ENCODE measurements at places on chromosomes 2 and 18.

- no peak for DNase-seq
- no peaks in the 10 kb centered on the region for H3K36me3 ChIP-seq
- no peaks in the 10 kb centered on the region for H3K4me1 ChIP-seq
- H3K4me3 ChIP-seq: no peak overlapping the region
- H3K27me3 ChIP-seq: peaks cover 52% of the 10 kb centered on the region
These were observed 47.9 kb upstream of the CCDC150 start for GRCh38 chr2:196591621-196592022.

DNA sequence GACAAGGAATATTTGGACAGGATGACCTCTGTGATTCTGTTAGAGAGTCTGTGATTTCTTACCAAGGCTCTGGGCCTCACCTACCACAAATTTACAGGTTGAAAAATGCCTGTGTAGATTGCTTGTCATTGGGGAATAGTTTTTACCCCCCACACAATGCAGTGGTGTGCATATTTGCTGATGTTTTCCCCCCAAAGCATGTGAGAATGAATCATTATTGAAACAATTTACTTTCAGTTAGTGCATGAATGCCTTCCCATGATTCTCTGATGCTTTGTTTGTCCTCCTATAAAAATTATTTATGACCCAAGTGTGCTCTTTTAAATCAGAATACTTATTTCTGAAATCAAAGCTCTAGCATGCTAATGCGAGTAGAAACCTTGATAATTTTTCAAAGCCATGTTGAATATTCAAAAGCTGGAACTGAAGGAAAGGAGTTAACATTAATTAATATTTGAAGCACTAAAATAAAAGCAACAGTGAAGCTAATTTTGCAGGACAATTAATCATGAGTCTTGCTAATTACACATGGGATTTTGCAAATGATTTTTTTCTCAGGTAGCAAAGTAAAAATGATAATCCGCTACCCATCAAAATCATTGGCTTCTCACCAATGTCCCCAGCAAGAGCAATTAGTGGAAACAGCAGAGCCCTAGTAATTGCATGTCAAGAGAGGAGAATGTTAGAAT lies 361.2 kb upstream of the HNRNPA3 start:
- no peaks in the 10 kb centered on the region for H3K27me3 ChIP-seq
- H3K36me3 ChIP-seq: no peaks in the 10 kb centered on the region
- H3K27ac ChIP-seq: no peak overlapping the region
- DNase-seq: no peak
- no peak overlapping the region for H3K4me3 ChIP-seq

GRCh38 chr2:147006736-147007141 lies 838.1 kb upstream of the ACVR2A start:
- no peak overlapping the region for H3K4me3 ChIP-seq
- no peaks in the 10 kb centered on the region for H3K36me3 ChIP-seq
- H3K27ac ChIP-seq: no peak overlapping the region
- no peak for DNase-seq
- no peaks in the 10 kb centered on the region for H3K27me3 ChIP-seq

DNA sequence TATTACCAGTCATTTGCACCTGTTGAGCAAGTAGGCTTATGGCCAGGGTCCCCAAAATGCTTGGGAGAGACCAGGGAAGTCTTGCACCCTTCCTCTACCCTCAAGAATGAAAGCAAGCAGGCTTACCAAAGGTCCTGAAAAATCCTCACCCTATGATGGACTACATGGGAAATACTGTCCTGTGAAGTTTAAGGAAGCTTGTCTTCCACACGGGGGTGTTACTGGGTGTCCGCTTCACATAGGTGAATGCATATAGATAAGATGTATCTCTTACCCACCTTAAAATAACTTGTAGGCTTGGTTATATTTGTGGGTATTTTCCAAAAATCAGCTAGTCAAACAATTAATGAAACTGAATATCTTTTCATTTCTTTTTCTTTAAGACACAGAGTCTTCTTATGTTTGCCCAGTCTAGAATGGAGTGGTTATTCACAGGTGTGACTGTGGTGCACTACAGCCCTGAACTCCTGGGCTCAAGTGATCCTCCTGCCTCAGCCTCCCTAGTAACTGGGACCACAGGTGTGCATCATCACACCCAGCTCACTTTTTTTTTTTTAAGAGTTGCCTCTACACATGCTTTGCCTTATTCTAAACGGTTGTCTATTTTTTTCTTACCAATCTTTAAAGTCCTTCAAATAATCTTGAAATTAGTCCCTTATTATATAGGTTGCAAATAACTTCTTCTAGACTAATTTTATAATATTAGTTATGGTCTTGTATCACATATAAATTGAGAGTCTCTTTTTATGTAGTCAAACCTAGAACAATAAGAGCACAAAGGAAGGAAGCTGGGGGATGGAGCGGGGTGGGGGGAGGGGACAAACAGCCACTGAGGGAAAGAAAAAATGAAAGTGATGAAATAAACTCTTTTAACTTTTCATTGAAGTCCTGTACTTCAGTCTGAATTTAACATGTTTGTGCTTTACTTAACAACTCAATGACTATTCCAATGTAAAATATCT lies 49.0 kb downstream of the CERKL start:
- H3K36me3 ChIP-seq: no peaks in the 10 kb centered on the region
- no peak for DNase-seq
- H3K27ac ChIP-seq: no peak overlapping the region
- no peaks in the 10 kb centered on the region for H3K27me3 ChIP-seq
- no peak overlapping the region for H3K4me3 ChIP-seq

DNA sequence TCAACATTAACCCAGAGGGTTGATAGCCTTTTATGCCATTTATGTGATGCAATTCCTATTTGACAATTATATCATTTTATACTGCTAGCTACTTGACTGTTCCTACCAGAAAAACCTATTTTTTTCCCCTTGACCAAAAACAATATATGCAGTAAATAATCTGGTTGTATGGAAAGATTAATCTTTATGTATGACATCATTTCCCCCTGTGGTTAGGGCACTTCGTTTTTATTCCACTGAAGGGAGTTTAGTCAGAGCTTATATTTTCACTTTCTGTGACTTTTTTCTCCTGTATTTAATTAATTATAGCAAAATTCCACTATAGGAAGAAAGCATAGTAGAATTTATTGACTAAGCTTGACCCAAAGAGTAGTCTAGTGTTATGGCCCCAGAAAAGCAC lies 107.6 kb downstream of the HAUS1 start:
- H3K27ac ChIP-seq: no peak overlapping the region
- H3K4me3 ChIP-seq: no peak overlapping the region

DNA sequence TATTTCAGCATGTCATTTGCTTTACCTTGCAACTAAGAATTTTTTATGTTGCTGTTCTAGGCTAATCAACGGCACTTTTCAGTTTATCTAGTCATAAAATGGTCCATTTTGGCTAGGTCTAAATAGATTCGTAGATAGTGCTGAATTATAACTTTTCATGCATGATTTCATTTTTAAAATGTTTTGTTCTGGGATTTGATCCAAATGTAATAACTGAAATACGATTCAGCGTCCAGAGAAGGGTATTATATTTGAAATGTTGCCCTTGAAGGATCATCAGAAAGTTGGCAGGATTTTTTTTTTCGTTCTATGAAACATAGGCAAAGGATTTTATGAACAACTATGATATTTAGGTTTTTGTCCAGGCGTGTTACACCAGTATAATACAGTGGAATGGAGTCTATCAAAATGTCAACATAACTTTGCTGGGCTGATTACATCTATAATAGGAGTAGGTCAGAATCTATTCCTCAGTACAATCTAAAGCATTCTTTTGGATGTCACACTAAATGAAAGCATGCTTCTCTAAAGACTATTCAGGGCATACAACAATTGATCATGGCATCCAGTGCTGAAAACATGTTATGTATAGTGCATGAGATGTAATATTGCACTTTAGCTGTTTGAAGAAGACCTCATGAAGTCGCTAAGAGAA lies 24.8 kb downstream of the TTC27 start:
- no peak overlapping the region for H3K4me3 ChIP-seq
- H3K27me3 ChIP-seq: no peaks in the 10 kb centered on the region
- H3K27ac ChIP-seq: no peak overlapping the region
- H3K4me1 ChIP-seq: peaks cover 5% of the 10 kb centered on the region

DNA sequence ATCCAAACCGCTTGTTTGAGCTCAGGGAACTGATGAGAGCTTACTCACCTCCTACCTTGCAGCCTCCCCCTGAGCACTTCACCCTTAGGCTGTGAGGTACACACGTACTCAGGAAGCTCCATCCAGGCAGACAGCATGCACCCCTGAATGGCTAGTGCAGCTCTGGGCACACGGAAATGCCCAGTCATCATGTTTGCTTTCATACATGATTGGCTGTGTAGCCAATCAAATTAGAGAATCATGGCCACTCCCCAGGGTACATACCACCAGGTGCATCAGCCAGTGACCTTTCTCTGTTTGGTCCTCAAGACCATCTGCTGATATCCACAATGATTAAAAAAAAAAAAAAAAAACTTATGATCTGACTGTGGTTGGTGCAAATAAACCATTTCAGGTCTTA lies 42.1 kb downstream of the RNF152 start:
- no peak for DNase-seq
- H3K36me3 ChIP-seq: no peaks in the 10 kb centered on the region
- no peaks in the 10 kb centered on the region for H3K27me3 ChIP-seq
- no peak overlapping the region for H3K27ac ChIP-seq
- H3K4me1 ChIP-seq: peaks cover 12% of the 10 kb centered on the region
- no peak overlapping the region for H3K4me3 ChIP-seq

DNA sequence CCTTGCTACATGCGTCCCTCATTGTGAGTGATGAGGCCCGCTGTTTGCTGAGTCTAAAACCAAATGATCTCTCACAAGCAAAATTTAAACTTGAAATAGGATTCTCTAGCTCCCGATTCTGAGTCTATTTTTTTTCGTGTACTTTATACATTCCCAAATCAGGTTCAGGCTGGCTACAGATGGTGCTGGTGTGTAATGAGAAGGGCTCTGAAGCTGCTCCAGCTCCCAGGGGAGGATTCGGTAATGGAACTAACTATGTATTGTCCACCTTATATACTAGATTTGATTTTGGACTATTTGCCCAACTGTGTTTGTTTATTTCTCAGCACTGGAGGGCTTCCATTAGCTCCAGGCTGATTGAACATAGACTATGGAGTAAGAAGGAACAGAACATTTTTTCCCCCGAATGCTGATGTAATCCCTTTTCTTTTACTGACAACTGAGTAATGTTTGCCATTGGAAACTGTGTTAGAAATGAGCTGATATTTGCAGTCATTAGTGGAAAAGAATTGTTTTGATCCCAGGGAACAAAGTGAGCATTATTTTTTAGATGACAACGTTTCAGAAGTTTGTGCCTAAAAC lies 274.0 kb upstream of the FIGN start:
- no peaks in the 10 kb centered on the region for H3K27me3 ChIP-seq
- no peak overlapping the region for H3K4me3 ChIP-seq
- no peak overlapping the region for H3K27ac ChIP-seq
- no peak for DNase-seq
- H3K4me1 ChIP-seq: no peaks in the 10 kb centered on the region

GRCh38 chr2:106160786-106161261 lies 33.3 kb downstream of the UXS1 start:
- no peak overlapping the region for H3K4me3 ChIP-seq
- H3K27ac ChIP-seq: peak overlapping the region; percentile 42
- no peaks in the 10 kb centered on the region for H3K27me3 ChIP-seq
- H3K4me1 ChIP-seq: peaks cover 7% of the 10 kb centered on the region
- no peak for DNase-seq

- DNase-seq: no peak
- no peaks in the 10 kb centered on the region for H3K27me3 ChIP-seq
- H3K36me3 ChIP-seq: peaks cover 33% of the 10 kb centered on the region
- H3K4me3 ChIP-seq: no peak overlapping the region
- no peaks in the 10 kb centered on the region for H3K4me1 ChIP-seq
These were observed 52.7 kb upstream of the SCYGR2 start for GRCh38 chr2:227545990-227546389.

- no peaks in the 10 kb centered on the region for H3K36me3 ChIP-seq
- H3K4me1 ChIP-seq: no peaks in the 10 kb centered on the region
These were observed 45.4 kb downstream of the ST8SIA5 start for GRCh38 chr18:46711444-46711863.

Data from sigmoid colon (tissue), 7 donors.